AG09309 (cell line): ENCODE measurements at places on chromosomes 2 and 18.

DNA sequence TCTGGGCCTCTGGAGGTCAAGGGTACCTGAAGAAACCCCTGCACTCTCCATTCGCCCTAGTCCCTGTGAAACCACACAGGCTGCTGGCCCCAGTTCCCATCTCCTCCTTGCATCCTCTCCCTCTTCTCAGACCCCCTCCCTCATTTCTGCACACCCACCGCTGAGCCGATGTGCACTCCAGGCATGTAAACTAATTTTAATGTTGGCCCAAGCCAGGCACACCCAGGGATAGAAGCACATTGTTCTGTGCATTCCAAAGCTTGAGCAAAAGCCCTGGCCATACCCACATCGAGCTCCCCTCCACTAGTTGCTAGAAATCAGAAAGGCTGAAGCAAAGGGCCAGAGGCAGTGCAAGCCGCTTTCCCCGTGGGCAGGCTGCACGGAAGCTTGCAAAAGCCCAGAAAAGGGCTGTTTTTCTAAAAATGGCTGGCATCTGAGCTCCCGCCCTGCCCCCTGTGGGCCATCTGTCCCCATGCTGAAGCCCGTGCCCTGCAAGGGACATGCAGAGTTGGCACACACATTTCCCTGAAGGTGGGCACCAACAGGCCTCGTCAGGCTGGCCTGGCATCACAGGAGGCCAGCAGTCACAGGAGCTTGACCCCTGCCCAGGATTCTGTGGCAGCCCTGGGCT, 181.6 kb downstream of the SMAD7 start:
- no peak for DNase-seq

DNA sequence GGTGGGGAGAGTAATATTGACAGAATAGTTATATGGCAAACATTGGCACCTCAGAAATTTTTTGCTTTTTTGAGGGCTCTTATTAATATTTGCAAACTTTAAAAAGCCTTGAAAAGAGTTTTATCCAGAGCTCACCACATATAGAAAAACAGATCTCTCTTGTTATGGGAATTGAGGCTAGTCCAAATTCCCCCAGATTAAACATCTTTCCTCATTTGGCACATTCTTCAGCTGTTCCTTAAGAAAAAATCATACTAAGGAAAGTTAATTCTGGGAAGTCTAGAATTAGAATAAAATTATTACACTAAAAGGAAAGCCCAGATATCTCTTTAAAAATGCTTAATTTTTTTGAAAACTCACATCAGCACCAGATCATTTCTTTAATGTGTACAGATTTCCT, 5.6 kb downstream of the TFPI start:
- DNase-seq = no peak

GRCh38 chr18:39724652-39725051, 2159.1 kb upstream of the CELF4 start:
- DNase-seq = no peak

DNA sequence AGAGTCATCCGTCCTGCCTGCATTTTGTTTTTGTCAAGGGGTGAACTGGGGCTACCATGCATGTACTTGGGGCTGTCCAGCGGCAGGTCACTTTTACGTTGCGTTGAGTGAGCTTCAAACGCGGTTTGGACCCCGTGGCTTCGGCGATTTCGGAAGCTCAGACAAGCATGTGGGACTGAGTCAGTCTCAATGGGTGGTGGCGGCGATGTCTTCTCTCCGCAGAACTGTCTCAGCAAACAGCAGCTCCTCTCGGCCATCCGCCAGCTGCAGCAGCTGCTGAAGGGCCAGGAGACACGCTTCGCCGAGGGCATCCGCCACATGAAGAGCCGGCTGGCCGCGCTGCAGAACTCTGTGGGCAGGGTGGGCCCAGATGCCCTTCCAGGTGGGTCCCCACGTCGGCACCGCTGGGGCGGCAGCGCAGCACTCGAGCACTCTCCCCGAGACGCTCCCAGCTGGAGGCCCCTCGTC, 21.3 kb downstream of the FBLN7 start:
- no peak for DNase-seq

DNA sequence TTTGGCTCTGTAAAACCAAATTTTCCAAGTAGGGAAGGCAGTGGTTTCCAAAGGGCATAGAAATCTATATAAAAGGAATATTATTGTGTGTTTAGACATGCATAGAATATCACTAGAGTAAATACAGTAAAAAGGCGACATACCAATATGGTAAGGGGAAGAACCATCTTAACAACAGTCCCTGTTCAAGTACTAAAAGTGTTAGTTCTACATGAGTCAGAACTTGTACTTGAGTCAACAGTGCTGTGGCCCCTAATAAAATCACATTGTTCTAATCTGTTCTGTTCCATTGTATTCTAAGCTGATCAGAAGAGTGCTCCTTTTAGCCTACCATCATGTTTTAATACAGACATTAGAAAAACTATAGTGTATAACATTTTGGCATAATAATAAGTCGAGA, 36.1 kb upstream of the TNFRSF11A start:
- no peak for DNase-seq

GRCh38 chr2:120224735-120225548, 1.7 kb upstream of the TMEM185B start:
- no peak for DNase-seq

GRCh38 chr2:63663013-63663864, 74.5 kb downstream of the MDH1 start:
- no peak for DNase-seq

- DNase-seq = no peak
Observed at GRCh38 chr2:64325477-64325851, 128.5 kb upstream of the LGALSL start.

GRCh38 chr2:227464851-227465250, 7.1 kb upstream of the AGFG1 start:
- DNase-seq = no peak

DNA sequence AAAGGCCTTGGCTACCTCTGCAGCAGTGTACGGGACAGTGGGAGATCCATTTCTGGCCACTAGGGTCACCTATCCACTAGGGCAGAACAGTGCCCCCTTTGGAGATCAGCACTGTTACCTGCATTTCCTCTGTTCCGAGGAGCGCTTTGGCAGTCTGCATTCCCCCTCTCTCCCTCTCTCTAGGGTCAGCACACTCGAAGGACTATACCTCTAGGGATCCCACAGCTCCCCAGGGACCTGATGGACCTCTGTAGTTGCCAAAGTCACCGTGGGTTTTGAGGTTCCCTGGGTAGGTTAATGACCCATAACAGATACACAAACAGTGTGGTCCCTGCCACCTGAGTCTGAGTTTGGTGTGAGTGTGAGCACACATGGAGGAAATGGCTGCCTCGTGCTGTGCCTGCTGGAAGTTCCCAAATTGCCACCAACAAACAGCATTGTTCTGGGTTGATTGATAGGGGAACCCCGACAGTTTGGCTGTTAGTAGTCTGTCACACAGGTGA, 99.8 kb upstream of the VWC2L start:
- DNase-seq = no peak
